Thyroid gland (tissue), 4 donors: ENCODE measurements at places on chromosomes 2 and 18.

GRCh38 chr2:171315781-171316180, 118.0 kb downstream of the METTL8 start:
- DNase-seq = no peak

GRCh38 chr2:31877008-31877407, 133.8 kb downstream of the MEMO1 start:
- DNase-seq = no peak

DNA sequence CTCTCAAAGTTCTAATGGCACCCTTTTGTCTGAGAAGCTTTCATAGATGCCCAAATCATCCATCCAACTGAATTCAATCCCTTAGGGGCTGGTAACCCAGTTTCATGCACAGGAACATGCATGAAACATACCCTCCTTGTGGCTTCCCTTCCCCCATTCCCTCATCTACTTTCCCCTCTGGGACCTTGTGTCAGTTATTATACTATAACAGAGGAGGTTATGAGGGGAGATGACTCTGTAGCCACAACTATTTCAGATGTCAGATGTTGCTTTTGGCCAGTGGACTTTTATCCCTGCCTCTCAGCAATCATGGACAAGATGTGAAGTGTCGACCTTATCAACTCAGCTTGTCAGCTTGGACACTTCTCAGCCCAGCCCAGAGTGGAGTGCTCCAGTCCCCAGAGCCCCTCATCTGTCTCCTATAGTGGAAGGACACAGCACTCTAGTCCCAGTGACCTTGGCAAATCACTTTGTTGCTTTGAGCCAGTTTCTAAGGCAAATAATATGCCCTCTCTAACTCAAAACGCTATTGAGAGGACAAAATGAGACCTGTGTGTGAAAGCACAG, 8.4 kb downstream of the DHRS9 start:
- DNase-seq = no peak

GRCh38 chr18:55138401-55138800, 179.1 kb upstream of the CCDC68 start:
- DNase-seq = no peak

GRCh38 chr2:174773215-174773614, 8.9 kb upstream of the CHRNA1 start:
- no peak for DNase-seq

GRCh38 chr2:149169656-149170055, 131.2 kb downstream of the LYPD6B start:
- DNase-seq = no peak

DNA sequence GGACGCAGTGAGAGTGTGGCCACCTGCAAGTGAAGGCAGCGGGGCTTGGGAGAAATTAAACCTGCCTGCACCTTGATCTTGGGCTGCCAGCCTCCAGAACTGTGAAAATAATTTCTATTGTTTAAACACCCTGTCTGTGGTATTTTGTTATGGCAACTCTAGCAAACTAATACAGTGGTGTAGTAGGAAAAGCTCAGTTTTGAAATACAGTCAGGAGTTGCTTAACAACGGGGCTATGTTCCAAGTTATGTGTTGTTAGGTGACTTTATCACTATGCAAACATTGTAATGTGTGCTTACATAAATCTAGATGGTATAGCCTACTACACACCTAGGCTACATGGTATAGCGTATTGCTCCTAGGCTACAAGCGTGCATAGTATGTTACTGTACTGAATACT, 93.4 kb upstream of the FN1 start:
- no peak for DNase-seq

DNA sequence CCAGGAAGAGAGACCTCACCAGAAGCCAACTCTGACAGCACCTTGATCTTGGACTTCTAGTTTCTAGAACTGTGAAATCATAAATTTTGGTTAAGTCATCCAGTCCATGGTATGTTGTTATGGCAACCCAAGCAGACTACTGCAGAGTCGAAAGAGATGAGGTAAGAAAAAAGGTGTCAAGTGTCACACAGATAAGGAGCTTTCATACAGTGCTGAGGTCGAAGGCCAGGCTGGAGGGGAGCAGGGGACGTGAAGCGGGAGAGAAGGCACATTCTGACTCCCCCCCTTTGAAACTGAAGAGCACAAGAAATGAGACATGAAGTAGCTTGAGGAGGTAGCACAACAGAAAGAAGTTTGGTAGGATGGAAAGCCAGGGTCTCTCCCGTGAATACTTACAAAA, 110.4 kb downstream of the ALK start:
- DNase-seq = no peak

DNA sequence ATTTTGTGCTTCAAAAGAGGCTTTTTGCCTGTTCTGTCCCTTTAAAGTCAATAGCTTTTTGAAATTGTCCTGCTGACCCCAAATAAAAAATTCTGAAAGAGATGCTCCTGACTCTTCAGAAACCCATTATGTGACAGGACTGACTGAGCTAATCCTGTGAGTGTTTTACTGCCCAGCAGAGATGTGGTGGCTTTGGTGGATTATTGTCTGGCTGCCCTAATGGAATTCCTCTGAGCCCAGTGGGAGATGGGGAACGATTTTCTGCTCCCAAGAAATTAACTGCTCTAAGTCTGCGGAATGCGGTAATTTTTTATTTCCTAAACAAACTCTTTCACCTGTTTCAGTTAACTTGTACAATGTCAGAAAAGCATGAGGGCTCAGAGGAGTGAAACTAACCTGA, 258.2 kb downstream of the IKZF2 start:
- no peak for DNase-seq

DNA sequence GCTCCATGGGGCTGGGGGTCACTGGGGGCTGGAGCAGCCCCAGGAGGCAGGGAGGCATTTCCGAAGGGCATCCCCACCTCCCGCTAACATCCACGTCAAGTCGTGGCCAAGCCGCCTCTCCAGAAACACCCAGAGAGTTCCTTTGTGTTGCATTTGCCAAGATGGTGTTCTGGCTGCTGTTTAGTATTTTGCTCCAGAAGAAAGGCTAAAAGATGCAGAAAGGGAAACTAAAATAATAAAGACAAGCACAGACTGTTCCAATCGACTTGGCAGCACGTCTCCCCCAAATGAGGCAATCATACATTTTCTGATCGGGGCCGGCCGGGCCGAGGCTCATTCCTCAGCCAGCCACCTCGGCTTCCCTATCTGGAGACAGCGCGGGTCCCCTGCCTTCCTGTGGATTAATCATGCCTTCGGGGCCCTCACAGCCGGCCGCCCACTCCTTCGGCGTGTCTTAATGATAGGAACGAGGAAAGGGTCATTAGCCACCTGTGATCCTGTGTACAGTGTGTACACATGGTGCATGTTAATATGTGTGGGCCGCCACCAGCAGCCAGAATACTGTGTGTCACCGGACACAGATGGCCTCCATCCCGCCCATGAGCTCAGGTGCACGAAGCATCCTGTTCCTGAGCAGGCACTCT, 169.2 kb downstream of the KLHL29 start:
- no peak for DNase-seq

DNA sequence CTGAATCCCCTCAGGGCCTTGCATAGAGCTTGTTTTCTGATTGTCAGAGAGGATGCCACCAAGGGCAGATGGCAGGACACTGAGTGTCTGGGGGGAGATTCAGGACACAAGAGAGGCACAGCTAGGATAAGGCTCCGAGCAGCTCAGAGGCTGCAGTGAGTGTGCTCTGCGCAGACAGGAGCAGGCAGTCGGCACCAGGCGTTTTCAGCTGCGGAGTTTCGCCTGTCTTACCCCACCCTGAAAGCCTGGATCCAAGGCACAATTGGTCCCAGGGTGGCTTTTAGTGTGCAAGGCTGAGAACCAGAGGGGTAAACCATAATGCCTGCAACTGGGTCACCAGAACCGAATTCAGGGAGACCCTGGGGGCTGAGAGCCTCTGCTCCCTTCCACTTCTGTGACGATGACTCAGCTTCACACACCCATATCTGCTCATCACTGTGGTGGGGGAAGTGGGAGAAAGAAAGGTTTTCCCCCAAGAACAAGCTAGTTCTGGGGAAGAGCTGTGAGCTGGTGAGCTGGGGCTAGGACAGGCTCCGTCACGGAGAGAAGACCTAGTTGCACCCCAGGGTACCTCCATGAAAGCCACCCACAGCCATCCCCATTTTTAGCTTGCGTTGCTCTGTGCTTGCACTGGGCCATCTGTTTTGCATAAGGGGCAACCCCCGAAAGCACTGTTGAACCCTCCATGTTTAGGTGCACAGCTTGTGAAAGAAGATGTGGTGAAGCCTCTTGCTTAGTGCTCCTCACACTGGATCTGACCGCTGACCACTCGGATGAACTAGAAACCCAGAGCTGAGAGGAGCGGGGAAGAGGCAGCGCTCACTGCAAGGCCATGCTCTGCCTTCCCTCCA, 173.7 kb downstream of the CELF4 start:
- no peak for DNase-seq

GRCh38 chr2:43845181-43845580, 6.4 kb downstream of the ABCG8 start:
- no peak for DNase-seq

GRCh38 chr2:231306791-231307393, 88.6 kb upstream of the B3GNT7 start:
- peak; percentile 56 for DNase-seq

DNA sequence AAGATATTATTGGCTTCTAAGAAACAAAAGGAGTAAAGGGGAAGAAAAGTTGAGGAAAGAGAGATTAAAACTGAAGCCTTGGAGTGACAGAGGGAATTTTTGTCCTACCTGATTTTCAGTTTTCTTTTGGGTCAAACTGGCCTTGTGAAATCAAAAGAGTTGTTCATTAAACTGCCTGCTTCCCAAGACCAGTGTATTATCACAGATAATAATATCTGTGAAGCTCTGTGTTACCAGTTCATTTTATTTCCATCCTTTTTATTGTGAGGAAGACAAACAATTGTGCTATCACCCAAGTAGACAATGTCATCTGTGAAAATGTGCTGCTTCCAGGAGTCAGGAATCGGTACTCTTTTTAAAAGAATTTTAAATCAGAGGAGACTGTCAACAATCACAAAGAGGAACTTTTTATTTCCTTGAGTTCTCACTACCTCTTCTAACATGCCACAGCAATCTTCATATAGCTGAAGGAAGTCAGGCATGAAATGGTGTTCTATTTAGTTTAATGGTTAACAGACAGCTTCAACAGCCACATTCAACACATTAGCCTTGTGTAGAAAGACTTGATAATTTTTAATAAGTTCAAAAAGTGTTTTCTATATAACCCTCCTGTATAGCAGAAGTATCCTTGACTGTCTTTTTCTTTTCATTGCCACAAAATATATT, 554.8 kb downstream of the PIK3C3 start:
- DNase-seq = no peak

GRCh38 chr2:224860786-224861185, 144.6 kb upstream of the CCDC195 start:
- DNase-seq = no peak

- peak; percentile 20 for DNase-seq
These were observed 440.1 kb downstream of the MTX2 start for GRCh38 chr2:176709149-176709951.

- DNase-seq = no peak
These were observed 13.0 kb upstream of the HAT1 start for GRCh38 chr2:171909266-171909665.

- DNase-seq = no peak
These were observed 211.8 kb upstream of the SLC14A2 start for GRCh38 chr18:45403341-45404049.
